NCI-H748 treated with DMSO at 0.1 percent for 48 hours (cell line): ENCODE measurements at places on chromosomes 11 and 22.

DNA sequence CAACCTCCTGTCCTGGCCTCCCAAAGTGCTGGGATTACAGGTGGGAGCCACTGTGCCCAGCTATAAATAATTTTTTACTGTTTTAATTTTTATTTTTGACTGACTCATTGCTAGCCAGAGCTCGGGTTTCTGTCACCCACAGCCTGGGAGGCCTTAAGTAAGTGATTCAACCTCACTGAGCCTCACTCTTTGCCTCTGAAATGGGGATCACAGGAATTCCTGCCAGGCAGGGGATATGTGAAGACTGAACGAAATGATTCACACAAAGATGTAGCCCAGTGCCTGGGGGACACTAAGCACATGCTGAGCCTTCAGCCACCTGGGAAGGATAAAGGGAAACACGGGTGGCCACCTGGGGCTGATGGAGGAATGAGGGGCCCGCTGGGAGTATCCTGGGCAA, 3.8 kb upstream of the LRRC74B start:
- DNase-seq = no peak

GRCh38 chr11:120317689-120318480, 7.2 kb upstream of the TLCD5 start:
- DNase-seq = no peak

DNA sequence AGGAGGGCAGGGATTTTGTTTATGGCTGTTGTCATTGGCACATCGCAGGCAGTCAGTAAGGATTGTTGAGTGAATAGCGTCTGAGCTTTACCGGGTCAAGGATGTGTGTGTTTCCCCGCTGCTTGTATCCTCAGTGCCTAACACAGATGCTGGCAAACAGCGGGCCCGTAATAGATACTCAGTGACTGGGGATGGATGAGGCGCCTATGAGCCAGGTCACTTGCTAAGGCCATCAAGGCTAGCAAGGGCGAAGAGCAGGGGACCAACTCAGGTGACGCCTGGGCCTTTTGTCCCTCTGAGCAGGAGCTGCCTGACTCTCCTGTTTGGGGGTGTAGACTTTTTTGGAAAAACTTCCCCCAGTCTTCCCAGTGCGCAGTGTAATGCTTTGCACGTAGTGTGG, 118.1 kb downstream of the HIPK3 start:
- DNase-seq = no peak

- no peak for DNase-seq
Observed at GRCh38 chr22:41047801-41048211, 44.6 kb upstream of the EP300 start.

GRCh38 chr22:17235149-17235655, 16.0 kb upstream of the ADA2 start:
- no peak for DNase-seq

DNA sequence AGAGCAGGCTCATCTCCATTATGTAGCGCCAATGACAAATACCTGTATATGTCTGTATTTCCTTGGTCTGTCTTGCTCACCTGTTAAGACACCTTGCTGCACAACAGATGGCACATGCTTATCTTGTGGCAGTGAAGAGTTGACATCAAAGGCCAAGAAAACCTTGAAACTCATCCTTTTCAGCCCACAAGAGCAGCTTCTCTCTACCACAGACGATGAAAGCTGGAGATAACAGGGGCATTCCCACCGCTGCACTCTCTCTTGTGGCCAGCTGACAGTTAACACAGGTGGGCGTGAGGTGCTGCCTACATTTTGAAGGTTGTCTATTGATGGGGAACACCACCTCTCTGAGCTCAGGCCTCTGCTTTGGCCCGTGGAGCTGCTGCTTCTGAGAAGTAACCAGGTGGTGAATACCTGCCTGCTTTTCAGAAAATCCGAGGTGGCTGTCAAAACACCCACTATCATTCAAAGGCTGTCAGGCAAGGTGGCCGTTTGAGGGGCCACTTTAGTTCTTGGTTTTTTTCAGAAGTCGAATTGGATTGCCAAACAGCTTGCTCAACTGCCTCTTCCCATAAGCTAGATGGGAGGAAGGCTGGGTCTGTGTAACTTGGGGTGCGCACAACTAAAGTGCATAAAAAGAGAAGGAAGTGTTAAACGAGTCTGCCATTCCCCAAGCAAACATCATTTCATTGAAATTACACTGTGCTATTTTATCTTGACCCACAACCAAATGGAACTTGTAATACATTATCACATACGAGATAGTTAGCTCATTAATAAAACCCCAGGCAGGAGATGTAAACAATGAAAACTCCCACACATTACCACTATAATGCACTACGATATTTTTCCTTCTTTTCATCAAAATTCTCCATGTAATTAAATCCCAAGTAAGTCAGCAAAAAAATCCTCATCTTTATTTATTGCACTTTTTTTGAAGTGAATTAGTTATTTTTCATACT, 87.1 kb upstream of the RAG2 start:
- no peak for DNase-seq

- no peak for DNase-seq
Observed at GRCh38 chr11:97430877-97431276, 1041.1 kb downstream of the JRKL start.

GRCh38 chr11:82373781-82374542, 359.7 kb downstream of the FAM181B start:
- DNase-seq = no peak

DNA sequence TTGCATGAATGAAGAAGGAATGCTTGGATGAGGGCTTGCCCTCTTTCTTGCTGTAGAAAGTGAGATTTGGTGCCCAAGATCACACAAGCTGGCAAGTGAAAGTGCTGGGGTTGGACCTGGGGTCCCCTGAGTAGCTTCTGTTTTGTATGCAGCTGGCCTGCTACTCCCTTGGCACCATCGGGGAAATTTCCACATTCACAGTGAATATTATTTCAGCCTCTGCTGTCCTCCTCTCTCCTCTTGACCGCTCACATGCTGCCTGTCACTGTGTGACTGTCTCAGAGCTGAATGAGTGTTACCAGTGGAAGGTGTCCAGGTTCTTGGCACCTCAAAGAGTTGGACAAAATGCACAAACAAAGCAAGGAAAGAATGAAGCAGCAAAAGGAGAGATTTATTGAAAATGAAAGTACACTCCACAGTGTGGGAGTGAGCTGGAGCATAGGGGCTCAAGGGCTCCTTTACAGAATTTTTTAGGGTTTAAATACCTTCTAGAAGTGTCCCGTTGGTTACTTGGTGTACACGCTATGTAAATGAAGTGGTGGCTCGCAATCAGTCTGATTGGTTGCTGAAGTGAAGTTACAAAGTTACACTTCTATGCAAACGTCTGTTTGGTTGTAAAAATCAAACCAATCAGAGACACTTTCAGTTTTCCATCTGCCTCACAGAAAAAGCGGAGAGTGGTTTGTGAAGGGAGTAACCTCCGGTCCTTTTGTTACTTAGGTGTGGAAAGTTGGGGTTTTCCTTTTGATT, 87.4 kb downstream of the DEPDC5 start:
- DNase-seq = no peak

- no peak for DNase-seq
Observed at GRCh38 chr11:48013269-48013901, 33.0 kb downstream of the PTPRJ start.
